Fibroblast of upper back skin (primary cell): ENCODE measurements at places on chromosomes 1 and 21.

DNA sequence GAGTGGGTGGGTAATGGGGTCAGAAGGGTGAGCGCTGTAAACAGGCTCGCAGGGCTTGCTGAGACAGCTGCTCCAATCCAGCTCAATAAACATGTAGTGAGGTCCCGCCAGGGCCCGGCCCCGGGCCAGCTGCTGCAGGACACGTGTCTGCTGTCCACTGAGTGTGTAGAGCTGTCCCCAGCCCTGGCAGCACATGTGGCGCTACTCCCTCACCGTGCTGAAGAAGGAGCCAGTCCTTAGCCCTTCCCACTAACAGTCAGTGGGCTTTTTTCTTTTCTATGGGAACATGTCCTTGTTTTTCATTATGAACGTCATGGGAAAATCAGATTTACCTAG, 78.9 kb upstream of the C1orf174 start:
- no peak for DNase-seq

DNA sequence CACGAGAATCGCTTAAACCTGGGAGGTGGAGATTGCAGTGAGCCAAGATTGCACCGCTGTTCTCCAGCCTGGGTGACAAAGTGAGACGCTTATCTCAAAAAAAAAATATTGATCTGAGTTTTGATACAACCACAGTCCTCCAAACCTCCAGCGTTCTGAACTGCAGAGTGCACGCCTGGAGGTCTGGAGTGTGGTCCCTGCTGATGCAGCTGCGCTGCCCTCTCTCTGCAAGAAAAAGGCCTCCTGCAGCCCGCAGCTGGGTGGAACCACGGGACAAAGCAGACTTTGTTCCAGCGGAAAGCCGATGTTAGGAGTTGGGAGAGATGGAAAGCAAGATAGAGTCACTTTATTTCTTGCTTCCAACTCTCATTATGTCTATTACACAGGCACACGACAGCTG, 144.9 kb upstream of the SOD1 start:
- DNase-seq = peak; percentile 12

DNA sequence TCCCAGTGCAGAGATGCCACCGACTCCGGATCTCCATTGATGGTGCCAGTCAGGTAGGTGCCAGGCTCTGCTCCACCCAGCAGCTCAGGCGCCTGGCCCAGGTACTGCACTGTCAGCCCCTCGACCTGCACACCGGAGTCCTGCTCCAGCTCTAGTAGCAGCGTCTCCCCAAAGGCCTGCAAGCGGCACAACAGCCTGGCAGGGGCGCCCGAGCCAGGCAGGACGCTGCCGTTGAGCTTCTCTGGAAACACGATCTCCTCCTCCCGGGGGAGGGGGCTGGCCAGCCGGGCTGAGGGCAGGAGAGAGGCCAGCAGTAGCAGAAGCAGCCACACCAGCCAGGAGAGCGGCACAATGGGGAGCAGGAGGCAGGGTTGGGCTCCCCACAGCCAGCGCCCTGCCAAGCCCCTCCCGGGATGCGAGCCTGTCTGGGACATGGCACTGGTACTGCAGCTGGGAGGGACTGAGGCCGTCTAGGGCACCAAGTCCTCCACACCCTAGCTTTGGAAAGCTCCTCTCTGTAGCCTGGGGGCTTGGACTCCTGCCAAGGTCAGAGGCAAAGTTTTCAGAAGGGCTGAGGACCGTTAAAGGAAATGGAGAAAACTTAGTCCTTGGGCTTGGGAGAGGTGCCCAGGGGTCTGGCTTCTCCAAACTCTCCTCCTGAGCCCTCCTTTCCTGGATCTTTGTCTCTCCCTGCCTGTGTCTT, 509 bp downstream of the ADAMTS4 start:
- peak; percentile 37 for DNase-seq

GRCh38 chr1:175219774-175220173, 27.2 kb upstream of the KIAA0040 start:
- no peak for DNase-seq

- no peak for DNase-seq
Measured at GRCh38 chr1:116125758-116126157, 14.6 kb downstream of the MAB21L3 start.

GRCh38 chr1:101193733-101194169, 43.1 kb upstream of the S1PR1 start:
- no peak for DNase-seq

GRCh38 chr21:44871576-44872269, 1.8 kb downstream of the PTTG1IP start:
- DNase-seq = no peak

DNA sequence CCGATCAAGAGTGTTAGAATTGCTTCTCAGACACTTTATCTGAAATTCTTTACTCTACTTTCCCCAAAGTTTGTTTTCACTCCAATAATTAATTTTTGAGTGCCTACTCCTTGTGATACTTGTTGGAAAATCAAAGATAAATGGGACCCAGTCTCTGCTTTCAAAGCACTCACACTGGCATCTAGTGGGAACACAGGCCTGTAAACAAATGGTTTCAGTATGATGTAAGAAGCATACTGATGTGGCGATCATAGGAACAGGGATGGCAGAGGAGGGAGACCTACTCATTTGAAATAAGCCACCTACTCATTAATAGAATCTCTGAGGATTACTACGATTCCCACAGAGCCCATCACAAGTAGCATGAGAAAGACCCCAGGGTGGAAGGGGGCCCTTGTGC, 273.7 kb upstream of the ST6GALNAC5 start:
- DNase-seq = peak; percentile 4

GRCh38 chr1:17662786-17663185, 92.3 kb upstream of the ACTL8 start:
- DNase-seq = no peak

DNA sequence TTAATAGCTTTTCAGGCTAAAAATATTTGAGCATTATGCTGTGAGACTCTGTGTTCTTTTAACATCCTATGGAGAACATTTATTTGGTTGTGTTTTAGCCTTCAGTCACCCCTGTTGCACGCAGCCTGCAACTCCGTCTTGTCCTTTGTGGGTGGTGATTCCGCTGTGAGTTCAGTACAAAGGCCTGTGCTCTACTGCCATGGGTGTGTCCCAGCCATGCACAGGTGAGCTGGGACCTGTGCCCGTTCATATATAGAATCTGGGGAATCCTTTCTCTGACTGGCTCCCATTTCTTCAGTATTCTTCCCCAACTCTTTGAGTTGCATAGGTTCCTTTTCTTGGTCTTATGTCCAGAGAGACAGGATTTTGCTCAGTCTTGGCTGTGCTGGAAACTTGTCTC, 61.4 kb downstream of the ACTL8 start:
- no peak for DNase-seq

DNA sequence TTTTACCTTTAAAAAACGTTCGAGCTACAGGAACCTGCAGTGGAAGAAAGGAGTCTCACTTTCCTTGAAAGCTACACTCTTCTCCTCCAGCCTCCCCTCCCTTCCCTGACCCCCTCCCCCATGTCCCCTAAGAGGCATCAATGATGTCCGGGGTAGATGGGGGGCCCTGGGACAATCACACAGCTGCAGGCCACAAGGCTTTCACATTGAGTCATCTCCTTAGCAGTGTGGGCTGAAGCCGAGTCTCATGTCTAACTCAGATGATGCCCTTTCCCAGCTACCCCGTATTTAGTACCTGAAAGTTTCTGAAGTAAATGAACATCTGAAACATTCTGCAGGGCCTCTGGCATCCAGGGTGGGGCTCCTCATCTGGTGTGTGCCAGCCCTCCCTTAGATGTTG, 6.3 kb upstream of the GPR25 start:
- no peak for DNase-seq

- no peak for DNase-seq
Measured at GRCh38 chr1:50262436-50262835, 153.7 kb downstream of the ELAVL4 start.

DNA sequence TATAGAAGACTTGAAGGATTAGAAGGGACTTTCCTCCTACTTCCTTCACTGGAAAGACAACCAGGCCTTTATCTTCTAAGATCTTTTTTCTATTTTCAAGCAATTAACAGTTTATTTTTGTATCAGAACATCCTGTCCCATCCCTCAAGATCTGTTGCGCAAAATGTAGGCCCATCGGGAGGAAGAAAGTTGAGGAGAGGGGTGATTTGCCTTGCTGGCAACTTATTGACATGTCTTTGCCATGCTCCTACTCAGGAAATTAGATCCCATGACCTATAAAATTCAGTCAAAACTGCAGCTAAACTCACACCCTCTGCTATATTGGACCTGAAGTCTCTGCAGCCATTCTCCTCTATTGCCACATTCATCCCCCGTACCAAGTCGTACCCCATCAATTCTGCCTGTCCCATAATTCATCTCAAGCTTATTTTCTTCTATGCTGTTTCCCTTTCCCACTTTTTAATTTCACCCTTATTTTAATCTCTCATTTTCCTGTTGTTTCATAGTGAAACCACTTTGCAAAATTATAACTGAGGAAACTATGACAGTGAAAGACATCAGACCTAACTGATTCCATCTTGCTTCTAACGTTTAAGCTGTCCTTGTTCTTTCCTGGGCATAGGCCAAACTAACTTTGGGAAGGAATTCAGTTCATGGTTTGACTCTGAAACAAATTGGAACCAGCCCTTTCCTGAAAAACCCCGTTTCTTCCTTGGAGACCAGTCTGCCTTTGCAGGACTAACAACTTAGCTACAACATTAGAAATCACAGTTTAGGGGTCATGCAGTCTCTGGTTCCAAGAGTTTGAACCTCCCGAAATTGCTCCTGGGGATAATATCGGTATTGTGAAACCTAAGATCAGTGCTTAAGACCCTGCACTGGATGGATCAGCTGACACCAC, 195.7 kb upstream of the PTBP2 start:
- peak; percentile 40 for DNase-seq
